ENCODE measurements at places on chromosomes 12 and 14.
A peak's percentile ranks its signal among the peaks of the same experiment; 100 is the strongest.

DNA sequence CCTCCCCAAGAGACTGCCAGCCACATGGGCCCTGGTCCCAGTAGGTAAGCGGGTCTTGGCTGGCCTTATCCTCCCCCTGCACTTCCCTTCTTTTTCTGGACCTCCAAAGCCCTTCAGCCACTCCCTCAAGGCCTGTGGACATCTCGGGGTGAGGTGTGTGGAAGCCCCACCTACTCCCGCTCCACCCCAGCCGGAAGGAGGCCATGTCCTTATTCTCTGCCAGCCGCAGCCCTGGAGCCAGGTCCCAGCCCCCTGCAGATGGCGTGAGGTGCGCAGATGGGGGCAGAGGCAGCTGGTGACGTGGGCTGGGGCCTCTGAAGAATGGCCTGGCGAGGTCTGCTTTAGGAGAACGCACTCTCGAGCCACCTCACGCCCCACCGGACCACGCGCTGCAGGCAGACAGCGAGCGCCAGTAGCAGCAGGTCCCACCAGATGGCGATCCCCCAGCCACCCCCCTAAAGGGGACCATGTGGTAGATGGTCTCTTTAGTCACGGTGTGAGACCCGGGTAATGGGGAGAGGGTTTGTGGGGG, 167.1 kb downstream of the TSPAN9 start:
- DNase-seq, result no peak

DNA sequence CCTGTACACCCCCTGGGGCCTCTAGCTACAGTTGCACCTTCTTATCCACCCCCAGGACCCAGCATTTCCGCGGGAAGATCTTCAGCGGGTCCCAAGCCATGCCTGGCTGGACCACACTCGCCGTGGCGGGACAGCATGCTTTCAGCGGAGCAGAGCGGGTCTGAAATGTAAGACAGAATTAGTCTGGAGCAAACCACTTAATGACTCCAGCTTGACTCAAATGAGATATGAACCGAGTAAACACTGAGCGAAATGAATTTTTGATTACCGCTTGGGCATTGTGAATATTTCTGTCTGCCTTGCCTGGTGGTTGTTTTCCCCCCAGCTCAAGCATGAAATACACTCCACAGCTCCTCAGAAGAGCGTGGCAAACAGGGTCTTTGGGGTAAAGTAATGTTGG, 60.8 kb downstream of the SLC24A4 start:
- no peak for DNase-seq

DNA sequence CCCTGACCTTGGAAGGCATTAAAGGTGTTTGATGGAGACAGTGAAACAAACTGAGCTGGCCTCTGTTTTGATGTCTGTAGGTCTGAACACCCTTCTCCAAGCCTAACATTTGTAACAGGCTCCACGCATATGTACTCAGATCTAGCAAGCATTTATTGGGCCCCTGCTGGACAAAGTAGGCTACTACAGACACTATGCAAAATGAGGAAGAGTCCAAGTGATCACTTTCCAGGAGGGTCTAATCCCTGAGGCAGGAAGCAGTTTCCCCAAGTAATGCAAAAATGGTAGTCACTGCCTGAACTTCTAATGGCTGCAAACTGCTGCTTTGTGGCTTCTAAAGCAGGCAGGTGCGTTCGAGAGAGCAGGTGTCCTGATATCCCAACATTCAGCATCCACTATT, 405.8 kb downstream of the MED13L start:
- DNase-seq, result peak; percentile 1

GRCh38 chr14:106210650-106211049, 684.3 kb downstream of the TMEM121 start:
- no peak for DNase-seq

- no peak for DNase-seq
These were observed 9.7 kb upstream of the CRY1 start for GRCh38 chr12:107103097-107103496.
